Natural killer cell (primary cell): ENCODE measurements at places on chromosomes 16 and 17.
A peak's percentile ranks its signal among the peaks of the same experiment; 100 is the strongest.

- DNase-seq, result no peak
These were observed 10.1 kb downstream of the ACTG1 start for GRCh38 chr17:81502471-81503017.

DNA sequence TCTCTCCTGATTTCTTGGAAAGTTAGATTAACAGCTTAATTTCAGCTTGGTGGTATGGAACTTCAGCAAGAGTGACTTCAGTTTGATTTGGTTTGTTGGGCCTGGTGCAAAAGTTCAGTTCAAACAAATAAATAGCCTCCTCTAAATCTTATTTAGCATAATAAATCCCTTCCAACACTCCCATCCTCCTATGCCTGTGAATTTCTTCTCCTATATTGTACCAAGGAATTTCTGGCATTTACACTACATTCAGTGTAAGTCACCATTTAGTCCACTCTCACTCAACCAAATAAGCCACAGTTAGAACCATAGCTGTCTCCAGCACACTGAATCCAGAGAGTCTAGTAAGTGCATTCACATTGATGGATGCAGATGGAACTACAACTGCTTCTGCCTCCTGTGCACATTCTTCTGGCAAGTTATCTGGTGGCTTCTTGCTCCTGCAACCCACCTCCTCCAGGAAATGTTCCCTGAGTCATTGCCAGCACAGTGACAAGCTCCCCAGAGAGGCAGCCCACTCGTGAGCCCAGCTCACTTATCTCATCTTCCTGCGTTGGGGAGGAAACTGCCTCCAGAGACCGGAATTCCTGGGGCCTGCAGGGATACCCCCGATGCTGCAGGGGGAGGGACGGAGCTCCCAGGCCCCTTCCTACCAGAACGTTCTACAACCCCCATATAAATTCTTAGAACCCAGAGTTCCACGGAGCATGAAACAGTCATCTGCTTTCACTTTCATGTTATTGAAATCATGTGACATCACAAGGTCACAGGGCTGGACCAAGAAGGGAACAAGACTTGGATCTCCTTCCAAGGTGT is 318.3 kb downstream of the PHKB start:
- DNase-seq, result no peak

DNA sequence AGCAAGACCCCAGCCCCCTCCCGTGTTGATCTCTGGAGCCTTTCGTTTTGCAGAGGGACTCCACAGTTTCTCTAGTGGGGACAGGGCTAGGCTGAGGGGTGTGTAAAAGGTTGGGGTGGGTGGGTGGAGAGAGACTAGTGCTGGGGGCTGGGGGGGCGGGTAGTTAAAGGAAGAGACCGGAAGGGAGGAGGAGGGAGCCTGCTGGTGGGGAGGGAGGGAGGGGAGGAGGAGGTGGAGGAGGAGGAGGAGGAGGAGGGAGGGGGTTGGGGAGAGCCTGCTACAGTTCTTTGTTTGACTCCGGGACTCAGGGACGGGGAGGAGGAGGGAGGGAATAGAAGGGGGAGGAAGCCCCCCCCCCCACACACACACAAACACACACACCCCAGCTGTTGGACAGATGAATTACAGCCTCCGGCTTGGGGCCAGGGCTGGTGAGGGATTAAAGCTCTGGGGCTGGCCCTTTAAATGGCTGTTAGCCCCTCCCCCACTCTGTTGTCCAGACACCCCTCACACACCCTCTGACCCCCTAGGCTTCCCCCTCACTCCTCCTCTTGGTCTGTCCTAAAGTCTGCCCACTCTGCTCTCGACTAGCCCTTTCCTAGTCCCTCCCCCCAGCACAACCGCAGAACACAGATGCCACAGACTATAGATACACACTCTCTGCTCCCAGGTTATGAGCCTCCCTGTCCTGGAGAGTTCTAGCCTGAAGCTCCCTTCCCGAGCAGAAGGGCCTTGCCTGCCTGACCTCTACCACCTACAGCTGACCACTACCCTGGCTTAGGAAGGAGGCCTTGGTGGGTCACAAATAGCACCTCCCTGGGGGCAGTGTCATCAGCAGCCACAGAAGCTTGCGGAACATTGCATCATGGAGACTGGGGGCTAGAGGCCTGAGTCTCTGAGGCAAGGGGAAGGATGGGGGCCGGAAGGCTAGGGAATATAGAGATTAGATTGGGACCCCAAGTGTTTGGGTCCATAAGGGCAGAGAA is 4.4 kb downstream of the KDM6B start:
- peak; percentile 35 for DNase-seq

- DNase-seq, result no peak
These were observed 4.8 kb downstream of the GSG1L2 start for GRCh38 chr17:9817086-9817485.

GRCh38 chr17:50482110-50482509 is 3.5 kb downstream of the RSAD1 start:
- DNase-seq, result no peak

GRCh38 chr17:19301274-19301951 is 61.1 kb downstream of the B9D1 start:
- no peak for DNase-seq

- DNase-seq, result peak; percentile 31
These were observed 24.6 kb downstream of the GPT2 start for GRCh38 chr16:46908540-46909372.

GRCh38 chr17:49901460-49902331 is 53.8 kb upstream of the TAC4 start:
- DNase-seq, result no peak

DNA sequence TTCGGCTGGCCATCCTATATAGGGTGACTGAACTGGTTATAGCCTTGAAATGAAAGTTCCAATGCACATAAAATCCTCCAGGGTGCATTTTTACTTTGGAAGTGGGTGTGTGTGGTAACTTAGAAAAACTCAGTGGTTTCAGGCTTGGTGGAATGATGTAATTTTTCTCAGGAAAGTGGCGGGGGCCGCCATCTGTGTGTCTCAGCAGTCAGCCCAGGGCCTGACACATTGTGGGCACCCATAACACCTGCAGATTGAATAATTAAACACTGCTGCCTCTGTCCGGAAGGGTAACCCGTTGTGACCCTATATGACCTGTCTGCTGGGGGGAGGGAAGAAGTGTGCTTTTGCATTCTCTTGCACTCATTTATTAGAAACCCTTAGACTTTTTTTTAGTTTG is 2.2 kb upstream of the PDP2 start:
- DNase-seq, result no peak

DNA sequence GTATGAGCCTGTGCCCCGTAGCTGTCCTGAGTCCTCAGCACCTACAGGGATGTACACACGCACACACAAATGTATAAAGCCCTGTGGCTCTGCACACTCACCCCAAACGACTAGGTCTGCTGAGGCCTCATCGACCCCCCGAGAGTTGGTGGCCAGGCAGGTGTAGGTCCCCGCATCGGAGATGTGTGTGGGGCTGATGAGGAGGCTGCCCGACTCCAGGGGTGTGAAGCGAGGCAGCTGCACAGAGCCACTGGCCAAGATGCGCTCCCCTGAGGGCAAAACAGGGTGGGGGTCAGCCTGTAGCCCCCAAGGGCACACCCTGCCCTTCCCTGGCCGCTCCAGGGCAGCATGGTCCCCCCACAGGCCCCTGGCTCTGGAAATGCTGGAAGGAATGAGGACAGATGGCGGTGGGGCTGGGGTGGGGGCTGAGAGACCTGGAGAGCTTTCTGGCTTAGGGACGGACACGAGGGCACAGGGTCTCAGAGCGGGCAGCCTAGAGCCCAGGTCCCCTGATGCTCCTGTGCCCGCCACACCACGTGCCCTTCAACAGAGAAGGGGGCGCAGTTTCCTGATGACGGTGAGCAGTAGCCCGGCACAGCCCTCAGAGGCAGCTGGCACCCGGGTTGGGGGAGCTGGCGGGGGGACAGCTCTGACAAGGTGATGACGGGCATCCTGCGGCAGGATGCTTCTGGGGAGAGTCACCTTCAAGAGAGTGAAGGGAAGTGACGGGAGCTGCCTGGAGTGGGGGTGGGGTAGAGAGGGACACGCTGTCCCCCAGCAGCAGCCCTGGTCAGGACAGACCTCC is 119.8 kb upstream of the CDC42EP4 start:
- no peak for DNase-seq

- DNase-seq, result no peak
These were observed 295.3 kb downstream of the SOX9 start for GRCh38 chr17:72416054-72416675.

GRCh38 chr17:7405350-7406234 is 1.7 kb upstream of the TMEM256 start:
- no peak for DNase-seq

- DNase-seq, result no peak
These were observed 1446.5 kb upstream of the GOT2 start for GRCh38 chr16:60180609-60181008.

DNA sequence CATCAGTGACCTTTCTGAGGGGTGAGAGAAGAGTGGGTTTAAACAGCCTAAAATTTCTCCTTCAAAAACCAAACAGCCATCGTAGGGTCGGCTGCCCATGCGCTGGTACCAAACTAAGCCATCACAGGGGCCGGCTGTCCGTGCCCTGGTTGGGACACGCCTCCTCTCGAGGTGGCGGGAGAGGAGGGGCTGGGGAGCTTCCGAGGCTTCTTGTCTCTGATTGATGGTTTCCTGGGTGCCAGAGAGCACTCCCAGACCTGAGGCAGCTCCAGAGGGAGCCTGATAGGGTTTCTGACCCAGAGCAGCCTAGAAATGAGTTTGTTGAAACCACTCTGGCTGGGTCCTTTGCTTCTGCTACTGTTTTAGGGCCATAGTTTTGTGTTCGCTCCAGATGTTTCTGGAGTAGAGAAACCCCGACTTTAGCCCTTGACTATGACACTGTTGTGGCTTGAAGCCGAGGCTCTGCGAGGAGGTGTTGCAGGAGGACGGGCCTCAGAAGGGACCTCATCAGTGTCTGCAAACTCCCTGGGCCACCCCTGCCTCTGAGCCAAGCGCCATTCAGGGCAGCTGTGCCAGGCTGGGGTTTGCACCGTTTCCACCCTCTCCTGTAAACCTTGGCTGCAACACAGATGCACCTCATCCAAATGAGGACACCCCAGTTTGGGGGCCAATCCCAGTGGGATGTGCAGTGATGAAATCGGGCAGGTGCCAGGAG is 6.2 kb downstream of the ZNF276 start:
- DNase-seq, result peak; percentile 35

DNA sequence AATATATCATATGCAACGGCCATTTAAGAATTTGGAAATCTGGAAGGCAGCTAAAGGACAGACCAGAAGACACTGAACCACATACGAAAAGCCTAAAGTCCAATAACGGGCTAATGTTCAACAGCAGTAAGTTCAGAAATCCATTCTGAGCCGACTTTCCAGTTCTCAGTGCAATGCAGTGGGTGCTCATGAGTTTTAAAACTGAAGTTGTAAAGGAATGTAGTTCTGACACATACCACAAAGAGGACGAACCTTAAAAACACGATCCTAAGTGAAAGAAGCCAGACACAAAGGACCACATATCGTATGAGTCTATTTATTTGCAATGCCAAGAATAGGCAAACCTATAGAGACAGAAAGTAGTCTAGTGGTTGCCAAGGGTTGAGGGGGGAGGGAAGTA is 278.3 kb upstream of the ZFHX3 start:
- DNase-seq, result no peak

DNA sequence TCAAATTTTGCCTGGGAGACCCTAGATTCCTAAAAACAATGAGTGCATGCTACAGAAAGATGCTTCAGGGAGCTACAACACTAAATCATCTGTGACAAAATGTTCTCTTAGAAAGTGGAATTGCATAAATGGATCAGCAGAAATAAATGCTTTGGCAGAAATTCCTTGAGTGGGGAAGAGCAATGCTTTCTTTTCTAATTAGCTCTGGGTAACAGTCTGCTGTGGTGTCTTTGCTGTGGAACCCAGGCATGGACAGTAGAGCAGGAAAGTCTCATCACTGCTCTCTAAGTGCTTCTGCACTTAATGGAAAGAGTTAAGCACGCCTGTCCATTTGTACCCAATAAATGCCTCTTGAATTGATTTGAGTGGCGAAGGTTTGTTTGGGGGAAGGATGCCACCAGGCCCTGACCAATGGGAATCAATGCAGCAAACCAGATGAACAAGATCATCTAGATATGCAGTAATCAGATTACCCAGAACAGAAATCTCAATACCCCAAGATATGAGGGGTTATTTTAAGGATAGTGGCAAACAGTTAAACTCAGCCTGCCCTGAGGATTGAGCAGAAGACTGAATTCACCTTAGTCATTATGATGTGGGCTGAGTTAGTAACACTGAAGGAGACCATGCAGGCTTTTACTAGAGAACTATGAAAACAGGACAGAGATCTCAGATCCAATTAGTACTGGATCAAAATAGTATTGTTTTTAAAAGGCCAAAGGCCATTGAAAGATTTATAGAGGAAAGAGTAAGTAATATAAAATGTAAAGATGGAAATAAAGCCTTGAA is 13.6 kb downstream of the HLF start:
- no peak for DNase-seq

DNA sequence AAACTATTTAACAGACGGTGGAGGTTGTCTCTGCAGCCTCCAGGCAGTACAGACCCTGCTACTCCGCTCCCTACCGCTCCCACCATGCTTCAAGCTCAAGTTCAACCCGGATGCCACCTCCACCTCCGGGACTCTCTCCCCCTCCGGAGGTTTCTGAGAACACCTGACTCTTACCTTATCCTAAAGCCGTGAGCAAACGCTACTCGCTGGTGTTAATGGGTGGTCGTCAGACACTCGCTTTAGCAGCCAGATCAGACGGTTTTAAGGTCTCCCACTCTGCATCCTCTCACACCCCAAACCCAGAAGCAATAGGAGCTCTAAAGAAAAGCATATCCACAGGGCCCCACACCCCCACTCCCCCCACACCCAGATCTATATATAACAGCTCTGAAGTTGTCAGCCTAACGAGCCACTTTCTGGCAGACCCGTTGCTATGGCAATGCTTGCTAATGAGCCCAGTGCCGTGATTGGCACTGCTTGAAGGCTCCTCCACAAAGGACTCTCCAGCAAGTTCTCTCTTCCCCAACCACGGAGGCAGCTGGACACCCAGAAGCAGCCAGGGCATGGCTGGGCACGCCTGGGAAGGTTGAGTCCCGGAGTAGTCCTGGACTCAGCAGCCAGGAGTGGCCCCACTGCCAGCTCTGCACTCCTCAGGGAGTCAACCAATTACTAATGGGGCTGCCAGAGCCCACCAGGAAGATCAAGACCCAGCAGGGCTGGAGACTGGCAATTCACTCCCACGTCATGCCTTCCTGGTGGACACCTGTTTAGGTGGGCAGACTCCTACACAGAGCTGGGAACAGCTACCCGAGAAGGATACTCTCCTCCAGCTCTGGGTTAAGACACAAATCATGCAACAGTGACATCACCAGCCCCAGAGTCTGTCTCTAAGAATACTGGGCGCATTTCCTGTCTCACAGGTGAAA is 121.2 kb upstream of the RCVRN start:
- DNase-seq, result no peak

DNA sequence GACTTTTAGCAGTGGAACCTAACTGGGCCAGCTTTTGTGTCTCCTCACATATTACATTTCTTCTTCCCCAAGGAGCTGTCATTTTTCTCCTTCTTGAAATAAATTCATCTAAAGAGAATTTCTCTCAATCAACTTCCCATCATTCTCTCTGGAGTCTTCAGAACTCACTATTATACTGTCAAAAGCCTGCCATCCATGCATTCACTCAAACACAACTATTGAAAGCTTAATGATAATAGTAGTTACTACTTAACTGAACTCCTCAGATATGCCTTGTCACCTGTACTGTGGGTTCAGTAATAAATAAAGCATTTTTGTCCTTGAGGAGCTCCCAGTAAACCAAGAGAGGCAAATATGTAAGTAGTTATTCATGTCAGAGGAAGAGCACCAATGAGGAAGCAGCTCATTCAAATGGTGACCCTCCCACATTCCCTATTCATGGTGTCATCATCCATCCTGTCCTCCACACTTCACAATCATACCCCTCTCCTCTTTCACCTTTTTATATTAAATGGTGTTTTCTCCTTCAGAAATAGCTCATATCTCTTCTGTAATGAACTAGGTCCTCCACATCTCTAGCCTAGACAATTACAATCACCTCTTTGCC is 162.6 kb downstream of the CA10 start:
- DNase-seq, result no peak

GRCh38 chr17:29045026-29045425 is 2.1 kb downstream of the PIPOX start:
- no peak for DNase-seq
